ENCODE measurements at places on chromosomes 5 and 9. TPM values are rescaled to one million over a fixed set of nuclear protein-coding genes. Genes with fewer than 3 reads are reported as not detected.

The SPINK7 gene
- not detected for total RNA-seq

The DAB2 gene
- 7.0 TPM for total RNA-seq

The ABLIM3 gene
- total RNA-seq = 23.7 TPM

The RAB3C gene
- total RNA-seq = not detected

The OR1J2 gene
- total RNA-seq = not detected

The CDH6 gene
- 0.07 TPM for total RNA-seq

The SLC1A3 gene
- 0.05 TPM for total RNA-seq

The LCN1 gene
- total RNA-seq = 0.26 TPM

The MSX2 gene
- 4.9 TPM for total RNA-seq
